Urothelium cell line (cell line): ENCODE measurements at places on chromosomes 6 and 20.

DNA sequence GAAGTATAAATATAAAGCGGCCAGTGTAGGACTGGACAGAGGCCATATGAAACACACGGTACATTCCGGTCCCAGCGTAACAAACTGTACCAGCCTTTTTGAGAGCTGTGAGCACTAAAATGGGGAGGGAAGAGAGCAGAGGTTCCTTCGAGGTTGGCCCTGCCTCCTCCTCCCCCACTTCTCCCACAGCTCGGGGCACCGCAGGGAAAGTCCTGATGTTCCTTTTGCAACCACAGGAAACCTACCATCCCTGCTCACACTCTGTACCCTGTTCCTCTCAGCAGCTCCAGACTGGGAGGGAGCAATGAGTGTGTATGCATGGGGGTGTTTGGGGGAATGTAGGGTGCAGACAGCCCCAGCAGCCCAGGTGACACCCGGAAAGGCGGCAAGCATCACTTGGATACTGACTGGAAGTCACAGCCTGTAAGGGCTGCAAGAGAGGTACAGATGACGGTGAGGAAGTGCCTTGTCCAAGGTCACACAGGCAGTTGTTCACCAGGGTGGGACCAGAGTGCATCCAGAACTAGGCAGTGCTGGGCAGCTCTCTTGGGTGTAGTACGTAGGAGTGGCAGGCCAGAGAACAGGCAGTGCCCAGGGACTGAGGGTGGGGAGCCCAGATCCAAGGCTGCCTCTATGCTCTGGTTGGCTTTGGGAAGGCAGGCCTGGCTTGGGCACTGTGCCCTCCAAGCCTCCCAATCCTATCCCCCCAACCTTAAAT, 11.0 kb upstream of the ARMC12 start:
- DNase-seq, result no peak

GRCh38 chr6:135850882-135851281, 619 bp upstream of the PDE7B start:
- DNase-seq, result no peak

- no peak for DNase-seq
These were observed 146.3 kb upstream of the GJE1 start for GRCh38 chr6:141986457-141986856.

DNA sequence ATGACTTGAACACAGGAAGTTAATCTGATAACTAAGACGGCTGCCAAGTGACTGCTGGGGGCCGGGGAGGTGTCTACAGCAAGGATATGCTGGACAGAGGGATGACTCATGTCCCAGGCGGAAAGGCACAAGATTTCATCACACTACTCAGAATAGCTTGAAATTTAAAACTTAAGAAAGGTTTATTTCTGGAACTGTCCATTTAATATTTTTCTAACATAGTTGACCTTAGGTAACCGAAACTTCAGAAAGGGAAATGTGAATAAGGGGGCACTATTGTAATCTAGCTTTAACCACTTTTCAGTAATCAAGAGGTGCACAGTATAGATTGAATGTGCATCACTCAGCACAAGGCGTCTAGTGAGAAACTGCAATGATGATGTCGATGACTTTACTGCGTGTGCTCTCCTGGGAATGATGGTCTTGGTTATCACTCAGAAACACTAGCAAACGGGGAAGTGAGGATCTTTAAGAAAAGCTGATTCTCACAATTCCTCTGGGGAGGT, 171.5 kb downstream of the QKI start:
- peak; percentile 65 for DNase-seq
